NCI-H510A treated with DMSO at 0.1 percent for 48 hours (cell line): ENCODE measurements at places on chromosomes 13 and 19.

DNA sequence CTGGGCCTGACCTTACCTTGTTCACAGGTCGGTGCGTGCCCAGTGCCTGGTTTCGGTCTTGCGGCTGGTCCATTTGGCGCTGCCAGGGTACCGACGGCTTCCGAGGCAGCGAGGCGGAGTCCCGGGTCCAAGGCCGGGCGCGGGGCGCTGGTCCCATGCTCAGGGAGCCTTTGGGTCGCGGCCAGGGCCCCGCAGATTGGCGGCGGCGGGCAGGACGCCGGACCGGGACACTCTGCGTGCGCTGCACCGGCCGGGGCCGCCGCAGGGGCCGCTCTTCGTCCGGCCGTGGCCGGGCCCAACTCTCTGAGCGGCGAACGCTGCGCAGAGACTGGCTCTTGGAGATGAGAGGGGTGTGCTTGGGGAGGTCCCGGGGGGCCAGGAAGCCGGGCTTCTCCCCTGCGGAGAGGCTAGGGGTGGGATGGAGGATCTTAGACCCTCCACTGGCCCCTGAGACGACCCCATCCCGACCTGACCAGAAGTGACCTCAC, 3.4 kb upstream of the WIZ start:
- no peak for DNase-seq

GRCh38 chr13:26710166-26710565, 50.4 kb downstream of the GPR12 start:
- DNase-seq, result no peak

DNA sequence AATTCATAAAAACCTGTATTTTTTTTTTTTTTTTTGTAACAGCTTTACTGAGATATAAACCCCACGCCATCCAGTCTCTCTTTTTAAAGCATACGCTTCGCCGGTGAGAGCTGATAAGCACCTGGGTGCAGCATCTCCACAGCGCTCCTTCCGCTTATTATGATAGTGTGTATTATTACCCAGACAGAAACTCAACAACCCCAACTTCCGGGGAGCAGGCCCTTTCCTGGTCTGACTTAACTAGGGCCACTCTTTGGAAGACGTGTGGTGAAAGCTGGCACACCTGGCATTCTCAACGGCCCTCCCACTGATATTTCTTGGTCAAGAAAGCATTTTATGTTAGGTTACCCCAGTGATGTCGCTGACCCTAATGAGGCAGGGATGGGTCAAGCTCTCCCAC, 51.4 kb upstream of the SLC15A1 start:
- no peak for DNase-seq

GRCh38 chr19:11131471-11131870, 24.1 kb downstream of the SPC24 start:
- no peak for DNase-seq

DNA sequence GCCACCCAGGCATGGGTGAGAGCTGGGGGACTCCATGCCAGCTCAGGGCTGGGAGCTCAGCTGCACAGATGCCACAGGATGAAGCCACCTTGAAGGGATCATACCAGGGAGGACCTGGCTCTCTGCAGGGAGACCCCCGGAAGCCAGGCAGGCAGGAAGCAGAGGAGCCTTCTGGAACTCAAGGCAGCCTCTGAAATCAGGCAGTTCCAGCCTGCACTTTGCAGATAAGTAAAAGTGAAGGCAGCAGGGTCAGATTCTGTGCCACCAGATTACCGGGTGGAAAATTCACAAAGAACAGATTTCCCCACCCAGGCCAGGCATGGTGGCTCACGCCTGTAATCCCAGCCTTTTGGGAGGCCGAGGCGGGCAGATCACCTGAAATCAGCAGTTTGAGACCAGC, 2.5 kb downstream of the TMEM259 start:
- DNase-seq, result no peak

- no peak for DNase-seq
Observed at GRCh38 chr13:73551736-73552135, 492.9 kb downstream of the KLF5 start.

DNA sequence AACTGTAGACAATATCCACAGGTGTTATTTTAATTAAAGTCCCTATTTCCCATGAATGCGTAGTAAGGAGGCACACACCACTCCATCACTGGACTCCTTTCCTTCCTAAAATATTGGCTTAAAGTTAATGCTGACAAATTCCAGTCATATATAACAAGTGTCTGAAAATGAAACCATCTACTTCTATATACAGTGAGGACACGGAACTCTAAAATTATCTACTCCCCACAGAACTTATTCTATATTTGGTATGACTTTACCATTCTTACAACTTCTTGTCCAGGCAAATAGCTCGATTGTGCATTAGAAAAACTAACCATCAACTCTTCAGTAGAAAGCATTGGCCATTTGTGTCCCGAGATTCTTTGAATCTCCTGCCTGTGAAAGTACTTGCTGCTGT, 1560.2 kb downstream of the EFNB2 start:
- DNase-seq, result no peak
